ENCODE measurements at places on chromosomes 5 and 9.

- DNase-seq, result no peak
Measured at GRCh38 chr9:137127301-137128157, 11.4 kb upstream of the GRIN1 start.

DNA sequence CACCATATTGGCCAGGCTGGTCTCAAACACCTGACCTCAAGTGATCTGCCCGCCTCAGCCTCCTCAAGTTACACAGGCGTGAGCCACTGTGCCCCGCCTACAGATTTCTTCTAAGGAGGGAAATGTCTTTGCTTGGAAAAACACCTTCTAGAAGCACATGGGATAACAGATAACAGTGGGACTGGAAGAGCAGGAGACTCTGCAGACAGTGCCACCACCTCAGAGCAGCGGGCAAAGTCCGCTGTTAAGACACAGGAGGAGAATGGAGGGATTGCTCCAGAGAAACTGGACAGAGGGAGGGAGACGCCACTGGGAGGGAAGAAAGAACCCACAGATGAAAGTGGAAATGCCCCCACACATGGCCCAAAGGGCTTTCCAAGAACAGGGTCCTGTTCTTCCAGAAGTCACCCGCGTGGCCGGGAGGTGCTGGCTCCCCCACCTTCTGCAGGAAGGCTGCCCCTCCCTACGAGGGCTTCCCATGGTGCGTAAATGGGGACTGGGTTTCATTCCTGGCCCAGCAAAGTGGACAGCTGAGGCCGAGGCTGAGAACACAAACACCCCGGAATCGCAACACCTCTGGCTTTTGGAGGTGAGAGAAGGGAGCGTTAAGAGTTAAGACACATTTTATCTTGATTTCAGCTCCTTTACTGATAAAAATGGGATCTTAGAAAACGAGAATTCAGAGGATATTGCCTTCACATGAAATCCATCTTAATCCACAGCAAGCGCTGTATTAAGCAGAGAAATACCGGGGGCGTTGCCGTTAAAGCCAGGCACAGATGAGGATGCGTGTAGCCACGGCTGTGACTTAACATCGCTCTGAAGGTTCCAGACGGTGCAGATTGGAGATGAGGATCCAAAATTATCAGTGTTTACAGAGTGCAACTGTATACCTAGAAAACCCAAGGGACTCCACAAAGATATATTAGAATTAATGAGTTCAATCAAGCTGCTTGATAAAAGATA, 11.2 kb downstream of the ADAMTS2 start:
- no peak for DNase-seq

DNA sequence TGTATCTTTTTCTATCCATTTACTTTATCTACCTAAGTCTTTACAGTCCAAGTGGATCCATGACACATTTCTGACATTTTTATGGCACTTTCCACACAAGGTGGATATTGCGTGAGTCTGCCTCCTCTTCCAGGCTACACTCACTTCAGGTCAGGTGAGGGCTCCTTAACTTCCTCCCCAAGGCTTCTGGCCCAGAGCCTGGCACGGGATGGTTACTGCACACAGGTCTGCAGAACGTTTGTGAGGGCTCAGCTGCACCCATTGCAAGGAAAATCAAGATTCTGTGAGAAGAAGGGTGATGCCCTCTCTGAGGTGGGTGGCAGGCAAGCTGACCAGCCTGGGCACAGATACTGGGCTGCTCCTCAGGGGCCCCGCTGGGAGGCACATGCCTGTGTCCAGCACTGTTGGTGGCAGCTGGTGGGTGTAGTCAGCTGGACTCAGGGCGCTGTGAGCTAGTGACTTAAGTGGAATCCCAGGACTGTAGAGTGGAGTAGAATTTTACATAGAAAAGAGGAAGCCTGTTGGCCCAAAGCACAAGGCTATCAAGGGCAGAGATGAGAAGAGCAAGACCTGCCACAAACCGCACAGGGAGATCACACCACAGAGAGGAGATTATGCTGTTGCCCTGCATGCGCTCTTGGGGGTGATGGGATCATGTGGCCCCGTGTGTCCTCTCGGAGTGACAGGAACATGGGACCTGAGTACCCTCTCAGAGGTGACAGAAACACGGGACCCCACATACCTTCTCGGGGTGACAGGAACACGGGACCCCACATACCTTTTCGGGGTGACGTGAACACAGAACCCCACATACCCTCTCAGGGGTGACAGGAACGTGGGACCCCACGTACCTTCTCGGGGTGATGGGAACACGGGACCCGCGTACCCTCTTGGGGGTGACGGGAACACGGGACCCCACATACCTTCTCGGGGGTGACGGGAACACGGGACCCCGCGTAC, 21.3 kb downstream of the AHRR start:
- DNase-seq, result no peak

GRCh38 chr5:139295346-139296057, 2.0 kb downstream of the MATR3 start:
- no peak for DNase-seq
